Cerebellar nuclear complex (tissue), 1 donor: ENCODE measurements at places on chromosomes 7 and 10.
A peak's percentile ranks its signal among the peaks of the same experiment; 100 is the strongest.

GRCh38 chr7:128875523-128875948, 12.9 kb downstream of the ATP6V1F start:
- DNase-seq: no peak

DNA sequence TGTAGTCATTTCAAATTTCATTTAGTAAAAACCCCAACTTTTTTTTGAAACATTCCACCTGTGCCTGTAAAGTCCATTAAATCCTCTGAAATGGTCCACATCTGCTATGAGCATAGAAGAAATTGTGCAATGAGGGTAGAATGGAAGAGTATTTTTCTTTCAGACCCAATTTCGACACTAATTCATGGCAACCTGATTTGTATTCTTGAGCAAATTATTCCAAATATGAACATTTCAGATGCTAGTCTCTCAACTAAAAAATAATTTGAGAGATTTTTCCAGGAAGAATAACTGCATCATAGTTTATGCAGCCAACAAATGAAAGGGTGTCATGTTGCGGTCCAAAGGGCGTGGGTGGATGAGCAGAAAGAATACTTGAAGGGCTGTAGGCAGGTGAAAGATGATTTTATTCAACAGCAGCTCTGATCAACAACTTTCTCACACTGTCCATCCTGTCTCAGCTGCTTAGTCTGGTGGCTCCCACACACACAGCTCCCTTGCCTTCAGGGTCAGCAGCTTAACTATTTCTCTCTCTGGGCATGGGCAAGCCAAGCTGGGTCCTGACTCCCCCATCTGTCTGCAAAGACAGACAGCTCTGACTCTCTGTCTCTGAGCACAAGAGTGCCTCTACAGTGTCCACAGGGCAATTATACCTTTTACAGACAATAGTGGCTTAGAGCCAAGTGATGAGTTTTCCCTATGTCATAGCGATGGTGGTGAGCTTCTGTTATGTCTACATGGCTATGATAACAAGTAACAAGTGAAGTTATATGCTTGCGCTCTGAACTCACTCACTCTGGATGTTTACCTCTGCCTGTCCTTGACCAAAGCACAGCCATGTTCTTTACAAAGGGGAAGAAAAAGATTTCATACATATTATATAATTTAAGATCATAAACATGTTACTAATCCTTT, 11.5 kb downstream of the STEAP2 start:
- DNase-seq: no peak

DNA sequence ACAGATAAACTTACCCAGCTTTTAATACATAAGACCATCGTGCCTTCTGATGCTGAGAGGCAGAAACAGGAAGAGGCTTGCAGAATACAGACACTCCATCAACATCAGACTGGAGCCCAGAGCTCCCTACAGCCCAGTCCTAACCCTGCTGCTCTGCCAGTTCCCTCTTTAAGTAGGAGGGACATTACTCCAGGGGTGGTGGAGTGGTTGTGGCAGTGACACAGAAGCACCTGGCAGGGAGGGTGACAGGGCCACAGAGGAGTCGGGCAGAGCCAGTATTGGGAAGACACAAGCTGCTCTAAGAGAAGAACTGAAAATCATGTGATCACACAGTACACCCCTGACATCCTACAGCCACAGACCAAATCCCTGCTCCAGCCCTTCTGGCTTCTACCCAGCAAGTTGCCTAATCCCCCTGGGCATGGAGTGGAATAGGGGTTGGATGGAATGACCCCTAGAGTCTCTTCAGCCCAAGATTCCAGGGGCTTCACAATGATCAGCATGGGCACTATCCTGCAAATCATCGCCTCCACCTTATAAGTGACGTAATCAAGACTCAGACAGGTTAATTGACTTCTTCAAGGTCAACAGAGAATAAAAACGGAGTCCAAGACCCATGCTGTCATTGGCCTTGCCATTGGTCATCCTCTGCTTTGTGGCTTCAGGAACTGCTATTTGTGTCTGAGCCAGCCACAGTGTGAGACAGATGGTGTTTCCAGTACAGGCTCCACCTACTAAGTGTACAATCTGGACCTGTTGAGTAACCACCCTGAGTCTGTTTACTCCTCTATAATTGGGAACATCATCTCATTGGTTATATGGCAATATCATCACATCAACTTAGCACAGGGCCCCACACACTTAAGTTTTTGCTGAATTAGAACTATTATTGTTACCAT, 61.1 kb upstream of the ZMIZ1 start:
- peak; percentile 94 for DNase-seq

DNA sequence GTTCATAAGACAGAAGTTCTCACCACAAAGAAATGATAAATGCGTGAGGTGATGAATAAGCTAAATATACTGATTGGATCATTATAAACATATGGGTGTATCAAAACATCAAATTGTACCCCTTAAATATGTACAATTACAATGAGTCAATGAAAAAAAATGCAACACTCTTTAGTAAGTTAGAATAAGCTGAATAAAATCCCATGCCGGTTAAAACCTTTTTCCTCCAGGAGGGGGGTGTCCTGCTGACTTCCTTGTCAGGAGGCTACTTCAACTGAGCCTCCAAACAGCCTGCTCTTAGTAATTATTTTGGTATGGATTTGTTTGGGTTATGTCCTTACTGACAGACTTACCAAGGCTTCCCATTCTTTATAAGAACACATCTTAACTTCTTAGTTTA, 649.1 kb downstream of the INHBA start:
- no peak for DNase-seq

GRCh38 chr10:86756511-86757112, at the start of gene BMPR1A:
Gene BMPR1A (plus strand): TSS chr10:86756619. CDS start chr10:86876019, 119,400 bp downstream.
- no peak for DNase-seq

DNA sequence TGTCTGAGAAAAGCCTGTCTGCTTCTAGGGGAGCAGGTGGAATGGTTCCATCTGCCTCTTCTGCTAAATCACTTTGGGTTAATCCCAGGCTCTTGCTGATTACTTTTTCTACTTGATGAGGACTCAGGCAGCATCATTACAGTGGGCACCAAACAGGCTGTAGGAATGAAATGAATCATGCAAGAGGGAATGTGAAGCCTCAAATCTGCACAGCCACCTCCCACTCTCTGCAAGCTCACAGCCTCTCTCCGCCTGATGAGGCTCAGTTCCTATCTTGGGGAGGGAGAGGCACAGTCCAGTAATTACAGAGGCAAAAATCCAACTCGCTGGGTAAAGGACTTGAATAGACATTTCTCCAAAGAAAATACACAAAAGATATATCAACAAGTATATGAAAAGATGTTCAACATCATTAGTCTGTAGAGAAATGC, 34.0 kb downstream of the HSPA12A start:
- DNase-seq: no peak

GRCh38 chr10:95503001-95503400, 58.2 kb downstream of the SORBS1 start:
- no peak for DNase-seq

- DNase-seq: no peak
Observed at GRCh38 chr7:24911213-24911603, 68.8 kb downstream of the OSBPL3 start.

GRCh38 chr7:8109196-8110022, 140.8 kb downstream of the GLCCI1 start:
- DNase-seq: no peak

DNA sequence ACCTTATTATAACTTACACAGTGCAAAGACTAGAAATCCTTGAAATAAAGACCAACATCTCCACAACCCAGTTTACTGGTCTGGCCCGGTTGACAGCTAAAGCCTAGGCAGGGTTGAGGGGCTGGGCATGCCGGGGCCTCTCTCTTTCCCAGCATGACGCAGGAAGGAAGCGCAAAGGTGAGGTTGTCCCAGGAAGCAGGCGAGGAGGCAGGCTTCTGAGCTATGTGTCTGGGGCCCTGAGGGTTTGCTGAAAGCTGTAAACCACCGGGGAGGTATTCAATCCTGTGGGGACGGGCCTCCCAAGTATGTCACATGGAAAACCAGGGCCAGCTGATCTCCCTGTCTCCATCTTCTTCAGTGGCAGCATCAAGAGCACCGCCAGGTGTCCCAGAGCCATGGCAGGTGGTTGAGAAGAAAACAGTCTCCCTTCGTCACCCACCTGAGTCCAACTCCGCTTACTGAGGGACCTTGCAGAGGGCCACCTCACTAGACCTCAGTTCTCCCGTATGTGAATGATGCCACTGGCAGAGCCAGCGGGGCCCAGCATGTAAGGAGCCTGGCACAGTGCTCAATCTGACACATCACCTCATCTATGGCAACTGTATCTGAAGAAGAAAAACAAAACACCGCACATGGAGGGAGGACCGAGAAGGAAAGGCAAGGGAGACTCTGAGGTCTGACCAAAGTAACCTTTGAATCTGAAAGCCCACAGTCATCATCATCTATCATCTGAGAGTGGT, 49.5 kb downstream of the FAM53B start:
- DNase-seq: no peak

GRCh38 chr7:101634196-101634717, 5.2 kb upstream of the MYL10 start:
- DNase-seq: no peak

- DNase-seq: no peak
Observed at GRCh38 chr10:26887611-26888215, 27.0 kb upstream of the ABI1 start.

GRCh38 chr10:75234683-75235374, 928 bp downstream of the COMTD1 start:
- no peak for DNase-seq

DNA sequence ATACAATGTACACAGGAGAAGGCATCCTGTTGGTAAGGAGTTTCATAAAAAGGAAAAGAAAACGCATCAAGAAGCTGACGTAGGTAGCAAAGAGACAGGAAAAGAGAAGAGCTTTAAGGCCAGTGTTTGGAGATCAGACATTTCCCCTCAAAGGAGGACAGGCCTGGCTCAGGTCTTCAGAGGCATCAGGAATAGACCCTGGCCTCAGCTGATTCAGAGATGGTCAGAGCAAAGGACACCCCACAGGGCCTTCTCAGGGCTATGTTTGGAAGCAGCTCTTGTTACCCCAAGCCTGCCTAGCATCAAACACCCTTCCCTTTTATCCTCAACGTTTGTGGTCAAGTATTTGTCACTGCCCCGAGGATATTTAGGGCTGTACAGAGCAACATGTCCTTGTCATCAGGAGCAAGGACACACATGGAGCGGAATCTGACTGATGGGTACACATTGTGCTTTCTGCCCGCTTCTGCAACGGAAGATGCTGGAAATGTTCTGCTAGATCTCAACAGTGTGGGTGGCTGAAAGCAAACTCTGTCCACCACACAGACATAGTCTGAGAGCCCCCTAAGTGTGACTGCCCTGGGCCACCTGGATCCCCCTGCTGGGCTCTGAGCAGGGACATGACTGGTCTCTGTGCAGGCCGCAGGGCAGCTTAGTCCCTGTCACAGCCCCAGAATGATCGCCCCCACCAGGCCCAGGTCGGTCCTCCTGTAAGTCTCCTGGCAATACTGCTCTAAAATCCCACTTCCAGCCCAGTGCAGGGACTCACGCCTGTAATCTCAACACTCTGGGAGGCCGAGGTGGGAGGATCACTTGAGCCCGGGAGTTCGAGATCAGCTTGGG, 1.0 kb upstream of the ZDHHC4 start:
- no peak for DNase-seq

DNA sequence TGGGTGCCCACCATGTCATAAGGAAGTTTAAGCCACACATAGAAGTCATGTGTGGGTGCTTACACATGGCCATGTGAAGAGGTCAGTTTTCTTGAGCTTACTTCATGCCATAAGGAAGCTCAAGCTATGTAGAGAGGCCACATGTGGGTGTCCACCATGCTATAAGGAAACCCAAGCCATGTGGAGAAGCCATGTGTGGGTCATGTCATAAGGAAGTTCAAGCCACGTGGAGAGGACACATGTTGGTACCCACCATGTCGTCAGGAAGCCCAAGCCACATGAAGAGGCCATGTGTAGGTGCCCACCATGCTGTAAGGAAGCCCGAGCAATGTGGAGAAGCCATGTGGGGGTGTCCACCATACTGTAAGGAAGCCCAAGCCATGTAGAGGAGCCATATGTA, 1089.2 kb upstream of the AUTS2 start:
- no peak for DNase-seq

GRCh38 chr7:11689096-11689495, 142.9 kb downstream of the THSD7A start:
- no peak for DNase-seq

DNA sequence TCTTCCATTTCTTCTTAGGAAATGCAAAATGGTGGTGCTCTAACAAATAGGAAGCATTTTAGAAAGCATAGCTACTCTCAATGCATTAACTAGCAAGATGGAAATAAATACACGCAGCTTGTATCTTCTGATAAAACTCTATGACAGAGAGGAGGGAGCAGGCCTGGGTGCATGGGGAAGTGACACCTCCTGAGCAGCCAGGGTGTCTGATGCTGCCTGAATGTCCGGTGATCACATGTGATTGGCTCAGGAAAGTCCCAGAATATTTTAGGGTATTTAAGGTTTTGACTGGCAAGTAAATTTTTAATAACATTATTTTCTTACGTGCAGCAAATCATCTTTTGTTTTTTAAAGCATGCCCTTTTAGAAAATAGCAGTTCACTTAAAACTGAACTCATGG, 261.0 kb upstream of the KLF6 start:
- no peak for DNase-seq

DNA sequence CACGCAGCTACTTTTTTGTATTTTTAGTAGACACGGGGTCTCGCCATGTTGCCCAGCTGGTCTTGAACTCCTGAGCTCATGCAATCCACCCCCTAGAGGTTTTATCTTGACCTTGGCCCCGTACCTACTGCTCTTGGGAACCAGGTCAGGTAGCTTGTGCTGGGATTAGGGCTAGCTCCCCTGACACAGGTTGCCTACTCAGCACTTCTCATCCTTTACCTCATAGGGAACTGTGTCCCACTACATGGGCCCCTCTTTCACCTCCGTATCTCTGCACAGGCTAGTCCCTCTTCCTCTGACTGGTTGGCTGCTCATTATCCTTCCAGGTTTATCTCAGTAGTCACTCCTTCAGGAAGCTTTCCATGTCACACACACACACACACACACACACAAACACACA, 58.0 kb upstream of the ITPRID1 start:
- DNase-seq: no peak

DNA sequence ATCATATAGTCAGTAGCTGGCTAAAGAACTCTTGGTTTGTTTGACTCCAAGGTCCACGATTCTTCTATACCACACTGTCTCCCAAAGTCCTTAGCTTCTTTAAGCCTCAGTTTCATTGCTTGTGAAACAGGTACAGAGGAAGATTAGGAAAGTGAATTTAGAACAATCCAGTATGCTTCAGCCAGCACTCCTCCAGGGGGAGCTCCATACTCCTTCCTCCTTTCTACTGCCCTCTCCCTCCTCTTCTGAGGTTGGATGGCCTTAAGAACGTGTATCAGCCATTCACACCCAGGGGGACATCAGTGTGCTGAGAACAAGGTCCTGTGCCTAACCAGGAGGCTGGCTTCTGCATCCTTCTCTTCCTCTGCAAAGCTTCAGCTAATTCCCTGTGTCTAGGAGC, 54.8 kb upstream of the CALD1 start:
- no peak for DNase-seq

GRCh38 chr7:152520861-152521302, 85.1 kb upstream of the KMT2C start:
- DNase-seq: no peak

- DNase-seq: no peak
Observed at GRCh38 chr10:129609551-129609950, 142.5 kb downstream of the MGMT start.
